Fibroblast of skin of left quadriceps (primary cell): ENCODE measurements at places on chromosomes 5 and 9.

- DNase-seq = no peak
Measured at GRCh38 chr5:139453683-139454567, 8.6 kb downstream of the ECSCR start.

DNA sequence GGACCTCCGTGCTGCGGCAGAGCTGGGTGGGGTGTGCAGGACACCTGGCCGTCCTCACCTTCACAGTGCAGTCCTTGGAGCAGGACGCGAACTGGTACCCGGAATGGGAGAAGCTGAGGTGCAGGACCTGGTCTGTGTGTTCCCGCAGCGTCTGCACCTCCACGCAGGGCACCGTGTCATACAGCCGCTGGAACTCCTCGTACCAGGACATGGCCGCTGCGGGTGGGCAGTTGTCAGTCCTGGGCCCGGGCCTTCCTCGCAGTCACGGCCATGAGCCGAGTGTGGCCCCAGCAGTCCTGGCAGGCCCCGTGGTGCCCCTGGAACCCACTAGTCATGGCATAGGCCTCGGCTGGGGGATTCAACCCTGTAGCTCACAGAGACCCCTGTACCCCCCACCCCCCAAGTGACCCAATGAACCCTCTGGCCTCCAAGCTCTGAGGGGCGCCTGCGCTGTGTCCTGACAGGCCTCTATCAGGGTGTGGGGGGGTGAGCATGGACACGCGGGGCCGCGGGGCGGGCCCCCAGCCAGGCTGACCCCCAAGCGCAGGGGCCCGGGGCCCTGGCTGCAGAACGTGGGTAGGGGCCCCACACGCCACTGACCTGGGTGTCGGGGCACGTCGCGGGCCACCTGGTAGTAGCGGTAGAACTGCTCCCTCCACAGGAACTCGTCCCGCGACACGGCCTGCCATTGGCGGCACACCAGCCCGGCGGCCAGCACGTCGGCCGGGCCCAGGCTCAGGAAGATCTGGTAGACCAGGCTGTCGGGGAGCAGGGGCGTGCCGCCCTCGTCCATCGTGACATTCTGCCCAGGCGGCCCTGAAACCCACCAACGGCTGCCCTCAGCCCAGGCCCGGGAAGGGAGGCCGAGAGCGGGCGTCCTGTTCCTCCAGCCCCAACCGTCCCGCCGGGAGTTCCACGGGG lies 987 bp downstream of the FBXW5 start:
- no peak for DNase-seq

DNA sequence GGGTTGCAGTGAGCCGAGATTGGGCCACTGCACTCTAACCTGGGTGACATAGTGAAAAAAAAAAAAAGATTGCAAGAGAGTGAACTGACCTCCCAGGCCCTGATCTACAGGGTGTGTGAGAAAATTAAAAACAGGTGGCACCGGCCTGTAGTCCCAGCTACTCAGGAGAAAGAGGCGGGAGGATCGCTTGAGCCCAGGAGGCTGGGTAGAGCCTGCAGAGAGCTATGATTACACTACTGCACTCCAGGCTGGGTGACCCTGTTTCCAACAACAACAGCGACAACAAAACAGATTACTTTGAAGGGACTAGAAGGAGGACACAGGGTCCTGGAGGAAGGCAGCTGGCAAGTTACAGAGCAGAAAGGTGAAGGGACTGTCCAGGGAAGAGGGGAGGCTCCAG lies 42.2 kb upstream of the FABP6 start:
- DNase-seq = no peak

DNA sequence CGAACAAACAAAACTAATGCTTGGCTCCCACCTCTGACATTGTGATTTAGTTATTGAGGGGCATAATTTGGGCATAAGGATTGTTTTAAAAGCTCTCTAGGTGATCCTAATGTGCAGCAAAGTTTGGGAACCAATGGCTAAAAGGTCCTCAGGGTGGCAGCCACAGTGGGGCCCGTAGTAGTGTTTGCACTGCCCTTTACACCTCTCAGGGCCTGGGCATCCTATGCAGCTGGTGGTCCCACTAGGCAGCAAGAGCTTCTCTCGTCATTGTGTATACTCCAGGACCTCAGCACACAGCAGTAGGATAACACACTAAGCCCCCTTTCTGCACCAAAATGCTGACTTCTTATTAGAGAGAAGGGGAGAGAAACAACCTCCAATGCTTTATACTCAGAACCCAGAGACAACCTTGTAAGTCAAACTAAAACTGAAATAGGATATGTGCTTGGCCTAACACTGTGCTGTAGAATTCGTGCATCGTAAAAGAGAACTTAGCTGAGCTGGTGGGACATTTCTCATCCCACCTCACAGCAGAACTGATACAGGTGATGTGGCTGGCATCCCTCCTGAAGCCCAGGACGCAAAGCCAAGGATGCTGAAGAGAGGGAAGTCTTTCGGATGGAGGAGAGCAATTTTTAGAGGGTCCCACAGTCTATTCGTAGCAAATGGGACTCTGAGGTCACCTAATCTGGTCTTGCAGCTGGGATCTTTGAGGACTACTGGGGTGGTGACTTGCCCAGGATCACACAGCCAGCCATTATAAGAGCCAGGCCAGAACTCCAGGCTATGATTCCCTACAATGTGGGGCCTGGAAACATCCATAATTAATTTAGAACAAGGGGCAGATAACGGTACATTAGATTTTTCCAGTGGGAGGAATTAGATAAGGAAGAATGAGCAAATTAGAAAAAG lies 1.2 kb downstream of the GLRX start:
- DNase-seq = no peak

DNA sequence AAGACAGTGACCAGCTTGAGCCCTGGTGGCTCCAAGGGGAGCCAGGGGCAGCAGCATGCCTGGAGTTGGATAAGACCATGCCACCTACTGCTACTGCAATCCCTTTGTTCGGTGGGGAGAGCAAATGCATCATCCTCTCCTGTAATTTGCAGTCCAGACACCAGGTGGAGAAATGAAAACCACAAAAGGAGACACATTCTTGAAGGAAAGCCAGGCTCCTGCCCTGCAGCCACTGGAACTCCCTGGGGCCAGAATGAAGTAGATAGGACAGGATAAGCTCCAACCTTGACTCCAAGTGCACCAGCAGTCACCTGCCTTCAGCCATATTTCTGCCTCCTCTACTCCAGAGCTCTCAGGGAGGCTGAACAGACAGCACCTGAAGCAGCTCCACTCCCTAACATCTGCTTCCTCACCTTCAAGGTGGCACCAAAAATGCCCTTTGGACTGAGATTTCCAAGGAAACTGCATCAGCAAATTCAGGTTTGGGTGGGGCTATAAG lies 65.1 kb upstream of the IQGAP2 start:
- peak; percentile 33 for DNase-seq

GRCh38 chr9:98057138-98057799 lies 737 bp downstream of the NANS start:
- no peak for DNase-seq

DNA sequence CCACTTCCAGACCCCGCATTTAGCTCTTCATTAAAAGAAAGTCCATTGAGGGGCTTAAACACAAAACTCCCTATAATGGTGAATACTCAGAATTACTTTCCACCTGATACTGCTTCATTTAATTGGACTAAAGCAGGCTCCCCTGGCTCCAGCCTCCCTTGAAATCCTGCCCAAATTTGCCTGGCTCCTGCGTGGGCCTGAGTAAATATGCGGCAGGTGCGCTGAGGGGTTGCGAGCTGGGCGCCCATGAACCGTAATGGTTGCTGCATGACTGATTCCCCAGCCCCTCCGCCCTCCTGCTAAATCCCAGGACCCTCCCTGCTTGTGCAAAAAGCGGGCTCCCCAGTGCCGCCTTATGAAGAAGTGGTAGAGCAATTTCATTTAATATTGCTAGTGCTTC lies 639.7 kb downstream of the BNC2 start:
- DNase-seq = no peak

GRCh38 chr5:5316334-5316733 lies 106.1 kb upstream of the ICE1 start:
- DNase-seq = no peak

DNA sequence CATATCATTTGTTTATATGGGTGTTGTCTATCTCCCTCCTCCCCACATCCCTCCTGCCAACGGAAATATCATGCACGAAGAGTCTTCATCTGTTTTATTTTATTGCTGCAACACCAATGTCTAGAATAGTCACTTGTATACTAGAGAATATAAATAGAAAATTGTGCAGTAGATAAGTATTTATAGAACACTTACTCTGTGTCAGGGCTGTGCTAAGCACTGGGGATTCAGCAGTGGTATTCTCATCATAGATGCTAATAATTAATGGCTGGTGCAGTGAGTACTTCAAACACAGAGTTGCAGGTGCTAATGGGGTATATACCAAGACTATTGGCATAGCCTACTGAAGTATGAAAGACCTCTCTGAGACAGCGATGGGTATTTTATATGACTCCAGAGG lies 353.5 kb upstream of the CDH6 start:
- no peak for DNase-seq

DNA sequence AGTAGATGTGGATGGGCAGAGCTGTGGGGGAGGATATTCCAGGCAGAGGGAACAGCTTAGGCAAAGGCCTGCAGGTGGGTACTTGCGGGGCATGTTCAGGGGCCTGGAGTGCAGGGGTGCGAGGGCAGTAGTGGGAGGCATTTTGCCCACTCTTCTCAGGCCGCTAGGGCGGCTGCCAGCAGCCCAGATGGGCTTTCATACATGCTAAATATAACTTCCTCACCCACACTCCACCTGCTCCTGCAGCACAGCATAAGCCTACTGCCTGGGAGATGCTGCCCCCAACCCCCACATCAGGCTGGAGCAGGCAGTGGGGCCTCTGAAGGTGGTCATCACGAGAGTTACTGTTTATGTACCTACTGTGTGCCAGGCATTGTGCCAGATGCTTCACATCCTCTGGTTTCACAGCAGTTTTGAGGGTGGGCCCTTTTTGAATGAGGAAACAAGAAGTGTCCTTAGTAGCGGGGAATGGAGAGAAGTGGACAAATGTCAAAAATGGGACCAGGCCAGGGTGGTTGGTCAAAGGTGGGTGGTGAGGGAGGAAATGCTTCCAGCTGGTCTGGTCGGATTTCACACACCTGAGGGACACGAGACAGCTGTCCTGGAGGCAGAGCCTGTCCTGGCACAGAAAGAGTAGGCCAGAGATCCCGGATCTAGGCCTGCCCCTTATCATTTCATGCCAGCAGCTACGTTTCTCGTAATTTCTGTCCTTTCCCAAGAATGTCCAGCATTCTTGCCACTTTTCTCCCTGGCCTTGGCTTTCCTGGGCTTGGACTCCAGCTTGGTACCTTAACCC lies 12.1 kb downstream of the RGS14 start:
- DNase-seq = no peak

GRCh38 chr9:78533500-78533899 lies 236.6 kb downstream of the PSAT1 start:
- DNase-seq = no peak

- no peak for DNase-seq
Measured at GRCh38 chr5:140253985-140254384, 48.9 kb downstream of the PFDN1 start.

- peak; percentile 25 for DNase-seq
Measured at GRCh38 chr5:136133222-136133921, 727 bp downstream of the SMAD5 start.

- DNase-seq = no peak
Measured at GRCh38 chr5:77366717-77367500, 125.2 kb downstream of the WDR41 start.

DNA sequence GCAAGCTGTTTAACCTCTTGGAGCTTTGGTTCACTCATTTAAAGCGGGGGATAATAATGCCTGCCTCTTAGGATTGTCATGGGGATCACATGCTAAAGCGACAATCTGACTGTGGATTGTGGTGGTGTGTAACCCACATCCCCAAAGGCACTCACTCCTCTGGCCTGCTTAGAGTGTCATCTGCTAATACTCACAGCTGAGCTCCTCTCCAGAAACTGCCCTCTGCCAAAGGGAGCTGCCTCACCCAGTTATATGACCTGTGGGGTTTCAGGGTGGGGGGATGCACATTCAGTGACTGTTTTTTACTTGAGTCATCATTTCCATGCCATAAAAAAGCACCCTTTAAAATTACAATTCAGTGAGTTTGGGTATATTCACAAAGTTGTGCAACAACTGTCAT lies 110.0 kb upstream of the SPOCK1 start:
- peak; percentile 61 for DNase-seq

DNA sequence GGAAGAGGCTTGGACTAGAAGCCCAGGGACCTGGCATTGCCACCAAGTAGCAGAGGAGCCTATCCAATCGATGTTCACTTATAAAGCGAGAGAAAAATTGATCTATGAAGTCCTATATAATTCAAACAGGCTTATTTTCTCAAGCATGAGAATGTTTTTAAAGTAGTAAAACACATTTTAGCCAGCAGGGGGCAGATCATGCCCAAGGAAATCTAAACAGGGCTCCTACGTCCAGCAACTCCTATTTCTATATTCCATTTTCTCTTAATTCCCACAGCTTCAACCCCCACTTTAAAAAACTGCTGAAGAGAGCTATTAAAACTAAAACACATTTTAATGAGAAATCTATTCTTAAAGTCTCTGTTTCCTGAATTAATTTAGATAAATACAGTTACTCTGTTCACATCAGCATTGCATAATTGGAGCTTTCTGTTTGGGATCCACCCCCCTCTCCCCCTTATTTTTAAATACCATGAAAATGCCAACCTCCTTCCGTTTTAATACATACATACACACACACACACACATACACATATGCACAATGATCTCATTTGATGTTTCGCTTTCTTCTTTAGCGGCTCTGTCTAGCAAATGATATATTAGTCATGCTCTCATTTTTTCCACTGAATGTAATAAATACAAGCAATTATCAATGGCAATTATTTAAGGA lies 144.9 kb downstream of the MYO10 start:
- DNase-seq = no peak

DNA sequence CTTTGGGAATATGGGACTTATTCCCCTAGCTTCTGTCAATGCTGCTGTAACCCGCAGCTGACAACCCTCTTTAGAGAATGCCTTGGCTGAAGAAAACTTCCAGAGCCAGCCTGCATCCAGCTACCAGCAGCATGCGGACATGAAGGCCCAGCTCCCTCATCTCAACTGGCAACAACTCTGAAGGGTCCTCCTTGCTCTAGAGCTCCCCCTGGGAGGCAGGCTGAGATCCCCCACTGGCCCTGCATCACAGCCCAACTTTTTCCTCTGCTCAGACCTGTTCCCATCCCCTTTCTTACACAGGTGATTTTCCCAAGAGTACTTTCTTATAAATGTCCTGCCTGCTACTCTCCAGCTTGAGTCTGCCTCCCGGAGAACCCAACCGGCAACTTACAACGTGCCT lies 18.7 kb upstream of the WNT8A start:
- no peak for DNase-seq

- DNase-seq = no peak
Measured at GRCh38 chr9:69797675-69798074, 22.9 kb upstream of the CFAP95 start.

DNA sequence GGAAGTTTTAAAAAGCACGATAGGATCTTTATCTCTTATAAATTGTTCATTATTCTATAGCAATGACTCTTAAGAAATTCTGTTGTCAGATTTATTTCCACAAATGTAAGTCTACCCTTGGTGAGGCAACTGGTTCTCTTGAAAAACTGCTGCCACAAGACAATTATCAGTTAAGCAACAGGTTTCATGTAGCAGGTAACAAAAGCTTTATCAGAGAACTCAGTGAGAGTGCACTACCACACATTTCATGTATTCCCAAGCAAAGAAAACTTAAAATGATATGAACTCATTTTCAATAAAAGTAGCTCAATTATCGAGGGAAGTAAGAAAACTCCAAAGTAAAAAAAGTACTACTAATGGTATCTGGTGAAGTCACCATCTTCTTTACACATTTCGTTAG lies 9.4 kb downstream of the NR6A1 start:
- DNase-seq = no peak

GRCh38 chr9:69265891-69266290 lies 59.1 kb upstream of the ENTREP1 start:
- DNase-seq = no peak

- DNase-seq = no peak
Measured at GRCh38 chr5:115070737-115071136, 99.0 kb downstream of the TRIM36 start.

- DNase-seq = peak; percentile 22
Measured at GRCh38 chr9:20823051-20823450, 139.0 kb downstream of the FOCAD start.
